ENCODE measurements at places on chromosomes 1 and 21.
A peak's percentile ranks its signal among the peaks of the same experiment; 100 is the strongest.

- H3K27ac ChIP-seq: no peak overlapping the region
- H3K4me3 ChIP-seq: no peak overlapping the region
- H3K36me3 ChIP-seq: no peaks in the 10 kb centered on the region
- H3K27me3 ChIP-seq: no peaks in the 10 kb centered on the region
Observed at GRCh38 chr1:106952776-106953175, 103.7 kb upstream of the PRMT6 start.

- H3K36me3 ChIP-seq: no peaks in the 10 kb centered on the region
- H3K4me1 ChIP-seq: no peaks in the 10 kb centered on the region
- DNase-seq: no peak
- no peak overlapping the region for H3K27ac ChIP-seq
- no peaks in the 10 kb centered on the region for H3K27me3 ChIP-seq
- H3K4me3 ChIP-seq: no peak overlapping the region
Observed at GRCh38 chr1:227058321-227058751, 118.2 kb downstream of the COQ8A start.

DNA sequence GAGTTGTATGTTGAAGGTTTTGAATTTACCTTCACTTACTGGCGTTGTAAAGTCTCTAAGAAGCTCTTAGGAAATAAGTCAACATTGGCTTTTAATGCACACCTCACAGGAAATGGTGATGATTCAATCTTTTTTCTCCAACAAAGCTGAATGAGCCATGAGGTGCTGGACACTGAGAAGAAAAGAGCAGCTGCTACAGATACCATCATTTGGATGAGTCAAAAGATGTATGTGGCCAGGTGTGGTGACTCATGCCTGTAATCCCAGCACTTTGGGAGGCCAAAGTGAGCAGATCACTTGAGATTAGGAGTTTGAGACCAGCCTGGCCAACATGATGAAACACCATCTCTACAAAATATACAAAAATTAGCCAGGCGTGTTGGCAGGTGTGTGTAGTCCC is 3.3 kb upstream of the IL23R start:
- H3K4me3 ChIP-seq: no peak overlapping the region
- H3K4me1 ChIP-seq: peaks cover 6% of the 10 kb centered on the region
- no peaks in the 10 kb centered on the region for H3K27me3 ChIP-seq

DNA sequence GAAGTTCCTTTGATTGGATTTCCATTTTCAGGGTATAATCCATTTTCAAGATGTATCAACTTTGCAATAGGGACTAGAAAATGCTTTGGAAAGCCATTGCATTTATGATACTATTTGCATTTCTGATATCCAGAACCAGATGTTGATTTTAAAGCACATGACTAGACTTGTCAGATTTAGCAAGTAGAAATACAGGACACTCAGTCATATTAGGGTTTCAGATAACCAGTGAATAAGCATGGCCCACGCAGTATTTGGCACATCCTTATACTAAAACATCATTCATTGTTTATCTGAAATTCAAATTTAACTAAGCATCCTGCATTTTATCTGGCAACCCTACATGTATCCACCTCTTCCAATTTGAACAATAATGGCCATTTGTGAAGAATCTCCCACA is 113.3 kb upstream of the DPT start:
- H3K36me3 ChIP-seq: no peaks in the 10 kb centered on the region
- H3K27ac ChIP-seq: no peak overlapping the region
- no peak for DNase-seq
- H3K4me3 ChIP-seq: no peak overlapping the region
- H3K27me3 ChIP-seq: no peaks in the 10 kb centered on the region

DNA sequence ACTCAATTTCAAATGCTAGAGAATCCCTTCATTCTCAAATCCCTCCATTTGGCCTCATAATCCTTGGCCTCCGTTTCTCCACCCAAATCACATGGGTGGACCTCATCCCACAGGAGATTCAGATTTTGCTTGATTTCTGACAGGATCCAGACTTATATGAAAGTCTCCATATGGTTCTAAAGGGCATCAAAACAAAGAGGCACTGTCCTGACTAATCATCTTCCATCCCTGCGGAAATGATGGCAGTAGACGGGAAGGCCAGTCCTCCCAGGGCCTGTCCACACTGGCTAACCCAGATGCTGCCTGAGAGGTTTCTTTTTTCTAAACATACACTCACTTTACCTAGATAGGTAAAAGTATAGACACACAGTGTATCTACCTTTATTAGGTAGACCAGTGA is 18.8 kb downstream of the ORC1 start:
- peaks cover 3% of the 10 kb centered on the region for H3K36me3 ChIP-seq
- no peak overlapping the region for H3K27ac ChIP-seq
- no peaks in the 10 kb centered on the region for H3K27me3 ChIP-seq
- no peak overlapping the region for H3K4me3 ChIP-seq

DNA sequence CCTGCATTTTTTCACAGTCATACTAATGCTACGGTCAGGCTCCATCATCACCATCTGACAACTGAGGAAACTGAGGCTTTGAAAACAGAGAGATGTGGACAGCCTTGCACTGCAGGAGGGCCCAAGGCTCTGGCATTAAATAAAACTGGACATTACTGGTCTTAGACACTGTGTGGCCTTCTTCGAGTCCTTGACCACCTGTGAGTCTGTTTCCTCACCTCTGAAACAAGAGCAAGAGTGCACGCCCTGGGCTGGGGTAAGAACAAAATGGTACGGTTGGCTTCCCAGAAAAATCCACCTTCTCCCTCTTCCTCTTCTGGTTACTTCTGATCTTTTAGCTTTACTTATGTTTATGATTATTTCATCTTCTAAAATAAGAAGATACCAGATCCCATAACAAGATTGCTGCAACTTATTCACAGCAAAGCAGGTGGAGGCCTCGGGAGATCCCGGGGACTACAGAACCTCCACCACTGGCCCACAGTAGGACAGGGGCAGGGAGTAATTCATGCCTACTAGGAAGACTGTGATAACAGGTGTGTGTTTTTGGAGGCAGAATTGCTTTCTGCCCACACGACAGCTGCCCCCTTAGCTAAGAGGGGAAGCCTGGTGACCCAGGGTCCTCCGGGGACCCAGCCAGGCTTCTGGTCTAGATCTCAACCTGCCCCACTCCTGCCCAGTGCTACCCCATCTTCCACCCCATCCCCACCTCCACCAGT is 156.4 kb upstream of the EDN2 start:
- no peak overlapping the region for H3K4me3 ChIP-seq
- no peaks in the 10 kb centered on the region for H3K27me3 ChIP-seq
- H3K4me1 ChIP-seq: peaks cover 38% of the 10 kb centered on the region

DNA sequence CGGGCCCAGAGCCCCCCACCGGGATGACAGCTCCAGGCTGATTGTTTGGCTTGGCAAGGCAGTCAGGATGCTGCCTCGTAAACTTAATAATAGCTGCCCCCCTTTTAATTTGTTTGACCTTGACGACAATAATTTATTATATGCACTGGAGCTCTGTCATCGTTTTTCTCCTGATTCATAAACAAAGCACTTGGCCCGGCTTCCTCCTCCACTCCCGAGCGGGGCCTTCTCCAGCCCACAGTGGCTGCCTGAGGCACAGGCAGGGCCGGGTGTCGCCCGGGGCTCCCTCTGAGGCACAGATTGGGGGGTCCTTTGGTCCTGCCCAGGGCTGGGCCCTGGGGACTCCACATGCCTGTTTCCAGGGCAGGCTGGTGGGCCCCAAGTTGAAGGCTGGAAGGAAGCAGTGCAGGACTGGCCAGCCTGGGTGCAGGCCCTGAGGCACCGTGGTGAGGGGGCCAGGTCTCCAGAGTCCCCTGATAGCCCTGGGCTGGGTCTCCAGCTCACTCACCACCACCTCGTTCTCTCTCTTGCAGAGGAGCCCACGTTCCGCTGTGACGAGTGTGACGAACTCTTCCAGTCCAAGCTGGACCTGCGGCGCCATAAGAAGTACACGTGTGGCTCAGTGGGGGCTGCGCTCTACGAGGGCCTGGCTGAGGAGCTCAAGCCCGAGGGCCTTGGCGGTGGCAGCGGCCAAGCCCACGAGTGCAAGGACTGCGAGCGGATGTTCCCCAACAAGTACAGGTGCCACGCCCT is 52.0 kb upstream of the ARHGEF16 start:
- H3K27me3 ChIP-seq: no peaks in the 10 kb centered on the region
- H3K27ac ChIP-seq: no peak overlapping the region
- no peaks in the 10 kb centered on the region for H3K4me1 ChIP-seq
- DNase-seq: no peak
- no peak overlapping the region for H3K4me3 ChIP-seq

DNA sequence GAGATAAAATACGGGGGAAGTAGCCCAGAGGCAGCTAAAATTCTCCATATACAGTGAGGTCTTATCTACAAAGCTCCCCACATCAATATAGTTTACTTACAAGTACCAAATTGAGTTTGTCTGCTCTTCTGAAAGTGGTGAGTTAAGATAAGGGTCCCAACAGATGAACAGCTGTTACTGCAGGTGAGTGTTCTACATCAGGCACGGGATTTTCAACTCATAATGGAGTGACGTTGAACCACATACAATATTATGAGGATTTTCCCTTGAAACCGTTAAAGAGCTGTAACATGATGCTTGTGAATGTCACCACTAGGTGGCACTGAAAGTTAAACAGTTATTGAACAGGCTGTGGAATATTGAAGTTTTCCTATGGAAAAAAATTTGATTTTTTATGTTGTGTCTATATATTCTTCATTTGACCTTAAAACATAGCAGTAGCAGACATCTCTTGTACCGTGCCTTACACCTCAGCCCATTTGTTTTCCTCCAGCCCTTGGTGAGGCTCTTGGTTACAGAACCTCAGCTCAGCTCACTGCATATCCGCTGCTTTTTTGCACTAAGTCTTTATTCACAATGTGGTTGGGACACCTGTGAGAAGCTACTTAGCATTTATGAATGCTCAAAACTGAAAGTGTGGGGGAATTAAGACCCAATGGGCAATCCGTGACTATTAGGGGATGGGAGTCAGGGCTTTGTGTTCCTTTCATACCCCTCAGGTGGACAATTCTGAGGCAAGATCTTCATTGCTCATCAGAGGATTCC is 23.2 kb downstream of the CD1D start:
- H3K27me3 ChIP-seq: peaks cover 6% of the 10 kb centered on the region
- no peak overlapping the region for H3K27ac ChIP-seq
- no peaks in the 10 kb centered on the region for H3K36me3 ChIP-seq
- H3K4me1 ChIP-seq: peaks cover 4% of the 10 kb centered on the region
- H3K4me3 ChIP-seq: no peak overlapping the region
- no peak for DNase-seq

DNA sequence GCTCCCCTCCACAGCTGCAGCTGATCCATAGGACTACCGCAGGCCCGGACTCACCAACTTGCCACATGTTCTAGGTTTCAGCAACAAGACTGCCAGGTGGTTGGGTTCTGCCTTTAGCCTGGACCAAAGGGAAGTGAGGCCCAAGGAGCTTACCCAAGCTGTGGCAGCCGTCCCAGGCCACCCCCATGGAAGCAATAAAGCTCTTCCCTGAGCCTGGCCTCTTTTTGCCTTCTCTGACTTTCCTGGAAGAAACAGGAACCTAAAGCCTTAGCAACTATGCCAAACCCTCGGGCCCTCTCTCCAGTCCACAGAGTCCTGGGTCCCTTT is 2.7 kb upstream of the ARTN start:
- peaks cover 27% of the 10 kb centered on the region for H3K4me1 ChIP-seq
- no peaks in the 10 kb centered on the region for H3K36me3 ChIP-seq
- no peak for DNase-seq

GRCh38 chr1:220272047-220272840 is at the start of gene RAB3GAP2:
Gene RAB3GAP2, minus strand, starts transcription at chr1:220272453. Its CDS starts 116 bp downstream, at chr1:220272337.
- peaks cover 7% of the 10 kb centered on the region for H3K36me3 ChIP-seq
- H3K4me1 ChIP-seq: peaks cover 18% of the 10 kb centered on the region
- DNase-seq: peak; percentile 98
- H3K27ac ChIP-seq: peak within 1 kb of the TSS; percentile 81
- H3K4me3 ChIP-seq: peak within 1 kb of the TSS; percentile 87

DNA sequence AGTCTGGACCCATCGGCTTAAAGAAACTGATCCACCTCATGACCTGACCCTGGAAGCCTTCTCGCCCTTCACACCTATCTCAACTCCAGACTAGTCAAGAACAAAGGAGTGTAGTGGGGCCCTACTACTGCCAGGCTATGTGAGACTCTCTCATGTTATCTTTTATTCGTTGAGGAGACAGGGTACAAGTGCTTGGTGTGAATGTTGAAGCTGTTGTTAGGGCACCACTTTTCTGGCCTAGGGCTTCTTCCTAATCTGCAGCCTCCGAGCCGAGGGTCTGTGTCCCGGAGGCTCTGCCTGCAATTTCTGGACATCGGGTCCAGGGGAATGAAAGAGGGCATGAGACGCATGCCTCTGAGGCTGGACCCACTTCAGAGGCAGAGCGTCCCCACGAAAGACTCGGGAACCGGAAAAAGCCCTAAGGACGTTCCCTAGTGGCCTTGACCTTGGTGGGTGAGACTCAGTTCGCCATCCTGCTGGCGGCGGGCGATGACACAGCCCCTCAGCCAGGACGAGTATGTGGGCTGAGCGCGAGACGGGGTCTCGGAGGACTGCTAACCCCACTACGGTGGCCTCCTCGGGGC is 671 bp downstream of the DNAJC11 start:
- H3K36me3 ChIP-seq: no peaks in the 10 kb centered on the region
- DNase-seq: no peak
- H3K4me3 ChIP-seq: peak overlapping the region; percentile 86
- H3K27me3 ChIP-seq: no peaks in the 10 kb centered on the region
- H3K4me1 ChIP-seq: peaks cover 18% of the 10 kb centered on the region

GRCh38 chr1:25657883-25658760 is 41.5 kb downstream of the MAN1C1 start:
- no peaks in the 10 kb centered on the region for H3K27me3 ChIP-seq
- H3K36me3 ChIP-seq: peaks cover 23% of the 10 kb centered on the region
- no peak overlapping the region for H3K4me3 ChIP-seq
- peaks cover 27% of the 10 kb centered on the region for H3K4me1 ChIP-seq

DNA sequence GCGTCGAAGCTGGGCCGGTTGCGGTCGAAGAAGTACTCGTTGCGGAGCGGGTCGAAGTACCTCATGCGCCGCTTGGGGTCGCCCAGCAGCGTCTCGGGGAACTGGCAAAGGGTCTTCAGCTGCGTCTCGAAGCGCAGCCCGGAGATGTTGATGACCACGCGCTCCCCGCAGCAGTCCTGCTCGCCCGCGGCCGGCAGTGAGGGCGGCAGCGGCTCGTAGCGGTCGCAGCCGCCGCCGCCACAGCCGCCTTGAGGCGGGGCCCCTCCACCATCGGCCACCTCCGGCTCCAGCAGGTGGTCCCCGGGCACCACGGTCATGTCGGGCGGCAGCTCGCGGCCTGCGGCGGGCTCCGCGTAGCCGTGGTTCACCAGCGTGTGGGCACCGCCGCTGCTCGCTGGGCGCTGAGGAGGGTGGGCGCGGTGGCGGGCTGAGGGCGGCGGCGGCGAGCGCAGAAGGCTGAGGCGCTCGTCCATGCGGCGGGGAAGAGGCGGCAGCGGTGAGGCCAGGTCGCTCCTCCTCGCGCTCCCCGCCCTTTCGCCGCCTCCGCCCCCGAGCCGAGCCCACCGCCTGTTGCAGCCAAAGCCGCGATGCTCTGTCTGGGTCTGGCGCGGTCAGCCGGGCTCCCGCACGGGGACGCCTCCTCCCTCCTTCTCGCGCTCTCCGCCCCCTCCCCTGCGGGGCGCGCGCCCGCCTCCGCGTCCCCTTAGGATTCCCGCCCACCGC is at the start of gene KCNA3:
Gene KCNA3, minus strand, starts transcription at position 604 of the 723 bp plus-strand sequence. Its CDS starts 131 bp downstream, at position 473.
- peak within 1 kb of the TSS; percentile 95 for H3K27ac ChIP-seq
- peak within 1 kb of the TSS; percentile 99 for H3K4me3 ChIP-seq
- H3K27me3 ChIP-seq: no peaks in the 10 kb centered on the region
- DNase-seq: peak; percentile 86
- H3K4me1 ChIP-seq: peaks cover 16% of the 10 kb centered on the region
- H3K36me3 ChIP-seq: peaks cover 19% of the 10 kb centered on the region
